Right cardiac atrium (tissue), 5 donors: ENCODE measurements at places on chromosomes 11 and 22. TPM values are rescaled to one million over a fixed set of nuclear protein-coding genes. Genes with fewer than 3 reads are reported as not detected.

Gene MS4A13
- not detected for total RNA-seq

Gene OR4A16
- total RNA-seq, result not detected

Gene ABTB2
- total RNA-seq, result 8.5 TPM

Gene MYBPC3
- 953 TPM for total RNA-seq

Gene COPB1
- total RNA-seq, result 59.1 TPM

Gene C11orf16
- not detected for total RNA-seq

Gene OR56B1
- not detected for total RNA-seq

Gene DMC1
- 2.1 TPM for total RNA-seq

Gene OR10D3
- total RNA-seq, result not detected

DNA sequence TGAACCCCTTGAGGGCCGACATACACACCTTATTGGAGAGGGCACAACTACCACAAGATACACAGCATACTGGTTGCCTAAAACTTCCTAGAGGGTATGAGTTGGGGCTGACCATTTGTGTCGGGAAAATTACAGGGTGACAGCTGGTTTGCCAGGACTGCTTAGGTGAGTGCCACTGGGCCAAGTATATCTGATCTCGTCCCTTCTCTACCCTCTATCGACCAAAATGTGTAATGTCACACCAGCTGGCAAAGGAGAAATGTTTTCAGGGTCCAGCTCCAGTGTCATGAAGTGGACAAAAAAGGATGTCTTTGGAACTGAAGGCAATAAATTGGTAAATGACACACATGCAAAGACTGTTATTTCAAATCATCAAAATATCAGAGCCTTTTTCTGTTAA lies 126.1 kb downstream of the PGR start:
- no peak for DNase-seq

GRCh38 chr11:32920570-32920969 lies 28.0 kb downstream of the QSER1 start:
- DNase-seq, result no peak

GRCh38 chr11:128872594-128872993 lies 5.5 kb upstream of the KCNJ1 start:
- DNase-seq, result no peak

- no peak for DNase-seq
Measured at GRCh38 chr22:29183971-29184848, 21.5 kb upstream of the EMID1 start.

DNA sequence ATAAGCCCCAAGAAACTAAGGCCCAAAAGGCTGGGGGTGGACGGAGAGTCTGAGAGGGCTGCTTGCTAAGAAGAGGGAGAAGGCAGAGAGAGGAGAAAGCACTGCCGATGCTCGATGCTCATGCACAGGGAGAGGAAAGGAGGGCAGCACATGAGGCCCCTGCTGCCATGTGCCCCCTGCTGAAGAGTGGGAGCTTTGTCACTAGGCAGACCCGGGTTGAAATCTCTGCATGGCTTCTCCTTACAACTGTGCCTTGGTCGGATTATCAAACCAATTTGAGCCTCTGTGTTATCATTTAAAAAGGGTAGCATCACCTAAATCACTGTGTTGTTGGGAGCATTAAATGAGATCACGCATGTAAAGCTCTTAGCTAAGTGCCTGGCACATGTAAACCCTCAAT lies 330.5 kb downstream of the NXPE2 start:
- no peak for DNase-seq

DNA sequence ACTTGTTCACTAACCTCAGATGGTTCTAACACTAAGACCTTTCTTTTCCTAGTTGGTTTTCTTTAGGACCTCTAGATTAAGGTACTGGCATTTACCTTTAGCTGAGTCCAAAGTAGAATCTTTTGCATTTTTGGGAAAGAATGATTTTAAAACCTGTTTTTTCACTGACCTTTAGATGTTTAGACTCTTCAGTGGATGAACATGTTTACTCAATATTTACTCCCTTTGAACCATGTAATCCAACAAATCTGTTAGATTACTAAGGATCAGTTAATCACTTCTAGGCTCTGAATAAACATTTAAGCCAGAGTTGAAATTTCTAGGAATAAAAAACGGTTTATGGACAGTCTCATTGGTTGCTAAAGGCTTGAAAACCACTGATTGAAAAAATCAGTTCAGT lies 6.2 kb downstream of the TMEM135 start:
- DNase-seq, result no peak

DNA sequence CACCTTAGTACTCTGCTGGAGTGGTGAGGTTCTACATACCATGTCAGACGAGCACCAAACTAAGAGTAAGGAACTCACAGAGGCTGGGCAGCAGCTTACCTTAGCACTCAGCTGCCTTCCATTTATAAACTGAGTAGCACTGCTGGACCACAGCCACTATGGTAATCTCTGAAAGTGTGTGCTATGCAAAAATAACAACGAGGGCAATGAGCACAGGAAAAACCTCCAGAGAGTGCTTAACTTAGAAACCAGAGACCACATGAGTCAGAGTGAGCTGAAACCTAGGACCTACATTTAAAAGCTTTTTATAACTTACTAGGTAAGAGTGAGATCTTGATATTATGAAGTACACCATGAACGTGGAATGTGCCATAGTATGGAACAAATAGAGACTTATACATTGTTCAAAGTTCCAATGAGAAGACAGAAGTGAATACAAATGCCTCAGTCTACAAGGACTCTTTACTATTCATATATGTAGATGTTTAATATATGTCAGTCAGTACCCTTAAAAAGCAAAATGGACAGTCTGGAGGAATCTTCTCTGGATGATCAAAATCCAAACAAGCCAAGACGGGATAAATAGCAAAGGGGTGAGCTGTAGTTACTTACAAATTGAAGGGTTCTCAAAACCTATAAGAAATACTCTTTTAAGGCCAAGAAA lies 17.2 kb upstream of the CD59 start:
- no peak for DNase-seq

DNA sequence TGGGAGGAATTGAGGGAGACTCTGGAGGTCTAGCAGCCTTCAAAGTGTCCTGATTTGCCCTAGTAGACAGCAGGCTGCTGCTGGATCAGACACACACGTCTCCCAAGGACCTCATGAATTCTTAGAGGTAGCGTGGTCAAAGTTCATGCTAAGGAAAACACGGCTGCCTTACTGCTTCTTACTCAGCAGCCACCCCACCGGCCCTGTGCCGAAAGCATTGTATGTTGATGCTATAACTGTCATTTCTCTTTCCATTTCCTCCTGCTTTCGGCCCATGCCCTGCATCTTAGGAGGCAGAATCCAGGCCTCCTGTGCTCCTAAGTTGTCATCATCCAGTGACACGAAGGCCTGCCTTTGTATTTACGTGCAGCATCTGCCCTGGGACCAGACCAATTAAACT lies 10.5 kb upstream of the CCND1 start:
- DNase-seq, result no peak

DNA sequence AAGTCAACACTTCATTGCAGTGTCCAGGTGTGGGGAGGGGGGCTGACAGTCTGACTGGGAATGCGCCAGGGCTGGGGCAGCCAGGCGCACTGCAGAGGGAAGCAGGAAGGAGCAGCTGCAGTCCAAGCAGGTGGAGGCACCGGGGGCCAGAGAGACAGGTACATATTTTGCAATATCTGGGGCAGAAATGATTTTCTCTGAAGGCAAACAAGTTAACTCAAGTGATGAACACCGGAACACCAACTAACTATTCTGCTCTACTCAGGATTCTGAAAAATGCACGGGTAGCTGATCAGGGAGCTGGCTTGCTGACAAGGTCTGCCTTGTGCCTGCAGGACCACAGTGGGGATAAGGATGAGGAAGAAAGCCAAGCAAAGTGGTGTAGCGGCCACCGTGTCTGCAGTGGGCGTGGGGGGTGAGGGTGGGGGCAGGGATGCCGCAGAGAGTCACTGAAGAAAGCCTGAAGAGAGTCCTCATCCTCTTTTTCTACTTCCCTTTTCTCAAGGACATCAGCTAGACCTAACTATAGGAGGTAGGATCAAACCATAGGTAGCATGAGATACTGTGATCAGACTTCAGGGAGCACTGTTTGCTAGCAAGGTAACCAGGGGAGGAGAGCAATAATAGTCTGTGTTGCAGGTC lies 83.4 kb downstream of the SCN3B start:
- no peak for DNase-seq

DNA sequence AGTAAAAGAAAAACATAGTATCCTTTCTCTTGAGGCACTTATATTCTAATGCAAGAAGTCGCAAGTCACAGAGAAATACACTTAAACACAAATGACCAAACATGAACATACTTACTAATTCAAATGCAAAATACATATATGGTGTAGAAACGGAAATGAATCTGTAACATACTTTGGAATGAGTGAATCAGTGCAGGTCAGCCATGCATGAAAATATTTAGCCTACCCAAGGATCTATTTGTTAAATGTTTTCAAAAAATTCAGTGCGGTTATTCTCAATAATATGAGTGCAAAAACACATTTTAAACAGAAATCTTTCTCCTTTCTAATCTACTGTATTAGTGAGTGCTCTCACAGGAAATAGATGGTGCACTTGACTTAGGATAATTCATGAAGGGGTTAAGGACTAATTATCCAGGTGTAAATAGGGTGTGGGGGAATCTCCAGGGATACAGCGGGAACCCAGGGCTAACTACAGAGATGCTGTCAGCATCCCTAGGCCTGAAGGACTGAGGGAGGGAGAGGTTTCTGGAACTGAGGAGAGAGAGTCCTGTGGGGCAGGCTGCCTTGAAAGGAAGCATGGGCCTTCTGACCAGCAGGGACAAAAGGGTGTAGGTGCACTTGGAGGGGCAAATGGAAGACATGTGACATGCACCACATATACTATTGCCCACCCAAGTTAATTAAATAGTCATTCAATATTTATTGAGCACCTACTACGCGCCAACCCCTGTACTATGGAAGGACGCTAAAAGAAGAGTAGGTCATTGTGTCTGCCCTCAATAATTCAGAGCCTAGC lies 139.2 kb downstream of the MAML2 start:
- DNase-seq, result no peak

- DNase-seq, result no peak
Measured at GRCh38 chr11:45166604-45166897, 20.1 kb downstream of the PRDM11 start.

- DNase-seq, result no peak
Measured at GRCh38 chr11:66548774-66549630, 2.3 kb downstream of the ACTN3 start.

DNA sequence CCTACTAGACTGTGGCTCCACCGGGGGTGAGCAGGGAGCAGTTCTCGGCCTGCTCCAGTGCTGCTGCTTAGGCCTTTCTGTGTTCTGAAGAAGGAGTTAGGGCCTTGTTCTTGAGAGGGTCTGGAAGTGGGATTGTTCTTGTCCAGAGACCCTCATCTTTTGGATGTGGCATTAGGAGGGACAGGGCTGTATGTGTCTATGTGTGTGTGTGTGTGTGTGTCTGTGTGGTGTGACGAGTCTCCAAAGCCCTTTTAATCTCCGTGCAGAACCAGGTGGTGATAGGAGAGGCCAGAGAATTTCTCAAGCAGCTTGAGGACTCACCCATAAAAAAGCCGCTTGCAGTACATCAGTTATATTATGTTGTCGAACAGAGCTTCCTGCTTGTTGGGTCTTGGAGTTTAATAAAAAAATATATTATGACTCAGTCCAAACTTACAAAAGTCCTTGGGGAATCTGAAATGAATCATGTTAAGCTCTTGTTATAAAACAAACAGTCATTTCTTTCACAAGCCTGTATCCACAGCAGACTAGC lies 196.5 kb downstream of the TENM4 start:
- no peak for DNase-seq

- no peak for DNase-seq
Measured at GRCh38 chr11:86062719-86063118, 6.2 kb downstream of the PICALM start.

DNA sequence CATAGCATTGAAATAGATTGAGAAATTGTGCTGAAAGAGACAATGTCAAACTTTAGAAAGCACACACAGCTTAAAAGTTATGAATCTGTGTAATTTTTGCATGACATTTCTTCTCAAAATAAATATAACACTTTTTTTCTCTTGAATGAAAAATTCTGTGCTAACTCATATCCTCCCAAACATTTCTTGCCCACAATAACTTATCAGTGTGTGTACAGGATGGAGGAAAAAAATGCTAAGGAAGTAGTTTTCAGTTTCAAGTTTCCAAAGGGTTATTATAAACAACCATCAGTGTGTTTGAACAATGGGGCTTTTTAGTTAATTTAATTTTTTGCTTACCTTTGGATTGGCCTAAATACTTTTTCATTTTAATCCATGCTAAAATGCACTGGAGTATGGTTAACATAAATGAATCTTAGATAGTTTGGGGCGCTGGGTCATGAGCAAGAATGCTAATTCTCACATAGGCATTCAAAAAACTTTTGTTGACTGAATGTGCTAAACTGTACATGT lies 82.9 kb upstream of the ARHGAP20 start:
- no peak for DNase-seq

- peak; percentile 42 for DNase-seq
Measured at GRCh38 chr22:48579928-48580309, 1247.8 kb downstream of the BRD1 start.

- DNase-seq, result no peak
Measured at GRCh38 chr11:32706985-32707741, 87.3 kb downstream of the CCDC73 start.

- peak; percentile 87 for DNase-seq
Measured at GRCh38 chr11:62081378-62082291, 42.2 kb upstream of the INCENP start.

DNA sequence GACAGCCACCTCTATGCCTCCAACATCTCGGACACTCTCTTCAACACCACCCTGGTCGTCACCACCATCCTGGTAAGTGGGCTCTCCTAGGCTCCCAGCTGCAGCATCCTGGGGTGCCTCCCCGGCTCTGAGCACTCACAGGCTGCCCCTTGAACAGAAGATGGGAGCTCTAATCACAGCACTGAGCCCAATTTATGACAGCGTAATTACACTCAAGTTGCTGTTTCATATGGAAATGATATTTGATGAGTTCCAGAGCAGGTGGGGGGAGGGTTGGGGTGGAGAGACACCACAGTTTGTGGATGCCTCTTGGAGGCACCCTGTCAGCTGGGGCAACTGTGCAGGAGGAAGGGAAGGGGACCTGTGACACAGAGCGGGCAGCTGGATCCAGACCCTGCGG lies 125.3 kb upstream of the TBCEL start:
- no peak for DNase-seq

GRCh38 chr11:69539416-69540117 lies 58.1 kb downstream of the LINC01488 start:
- no peak for DNase-seq

- peak; percentile 84 for DNase-seq
Measured at GRCh38 chr11:46296528-46297448, 19.3 kb downstream of the CREB3L1 start.

DNA sequence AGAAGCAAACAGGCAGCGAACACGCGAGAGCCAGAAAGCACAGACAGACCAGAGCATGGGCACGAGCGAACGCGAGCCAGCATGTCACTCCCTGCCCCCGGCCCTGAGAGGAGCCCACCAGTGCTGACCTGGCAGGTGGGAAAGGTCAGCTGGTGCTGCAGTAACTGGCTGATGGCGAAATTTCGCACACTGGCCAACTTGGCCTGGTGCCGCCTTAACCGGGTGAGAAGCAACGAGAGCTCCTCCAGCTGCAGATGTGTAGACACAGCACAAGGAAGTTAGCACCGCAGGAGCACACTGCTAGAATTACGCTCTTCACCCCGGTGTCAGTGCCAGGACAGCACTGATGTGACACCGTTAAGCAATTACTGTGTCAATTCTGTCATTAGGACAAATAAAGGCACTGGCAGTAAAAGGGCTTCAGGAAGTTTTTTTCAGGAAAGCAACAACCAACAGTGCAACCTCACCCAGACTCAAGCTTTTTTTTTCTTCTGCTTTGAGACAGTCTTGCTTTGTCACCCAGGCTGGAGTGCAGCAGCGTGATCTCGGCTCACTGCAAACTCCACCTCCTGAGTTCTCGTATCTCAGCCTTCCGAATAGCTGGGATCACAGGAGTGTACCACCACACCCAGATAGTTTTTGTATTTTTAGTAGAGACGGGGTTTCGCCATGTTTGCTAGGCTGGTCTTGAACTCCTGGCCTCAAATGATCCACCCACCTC lies 76.8 kb downstream of the C11orf58 start:
- peak; percentile 71 for DNase-seq
